ENCODE measurements at places on chromosomes 11 and 22.

GRCh38 chr11:119614222-119615002 lies 114.6 kb downstream of the NECTIN1 start:
- no peak for DNase-seq

- DNase-seq: no peak
Observed at GRCh38 chr11:86582898-86583297, 89.5 kb downstream of the ME3 start.

DNA sequence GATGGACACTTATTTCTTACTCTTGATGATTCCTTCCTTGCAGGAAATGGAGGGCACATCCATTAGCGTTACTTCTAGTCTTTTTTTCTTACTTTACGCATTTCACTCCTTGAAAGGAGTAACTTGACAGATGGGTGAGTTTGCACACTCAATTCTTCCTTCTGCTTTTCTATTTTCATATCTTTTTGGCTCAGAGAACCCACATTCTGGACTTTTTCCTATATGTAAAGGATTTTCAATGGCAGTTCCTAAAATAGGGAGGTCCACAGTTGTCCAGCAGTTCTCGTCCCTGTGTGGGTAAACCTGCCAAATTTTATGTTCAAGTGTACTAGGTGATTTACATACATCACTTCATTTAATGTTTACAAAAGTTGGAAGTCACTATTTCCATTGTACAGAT lies 440.0 kb upstream of the KIRREL3 start:
- DNase-seq: no peak

- DNase-seq: no peak
Observed at GRCh38 chr22:33409079-33409478, 350.9 kb upstream of the SYN3 start.

DNA sequence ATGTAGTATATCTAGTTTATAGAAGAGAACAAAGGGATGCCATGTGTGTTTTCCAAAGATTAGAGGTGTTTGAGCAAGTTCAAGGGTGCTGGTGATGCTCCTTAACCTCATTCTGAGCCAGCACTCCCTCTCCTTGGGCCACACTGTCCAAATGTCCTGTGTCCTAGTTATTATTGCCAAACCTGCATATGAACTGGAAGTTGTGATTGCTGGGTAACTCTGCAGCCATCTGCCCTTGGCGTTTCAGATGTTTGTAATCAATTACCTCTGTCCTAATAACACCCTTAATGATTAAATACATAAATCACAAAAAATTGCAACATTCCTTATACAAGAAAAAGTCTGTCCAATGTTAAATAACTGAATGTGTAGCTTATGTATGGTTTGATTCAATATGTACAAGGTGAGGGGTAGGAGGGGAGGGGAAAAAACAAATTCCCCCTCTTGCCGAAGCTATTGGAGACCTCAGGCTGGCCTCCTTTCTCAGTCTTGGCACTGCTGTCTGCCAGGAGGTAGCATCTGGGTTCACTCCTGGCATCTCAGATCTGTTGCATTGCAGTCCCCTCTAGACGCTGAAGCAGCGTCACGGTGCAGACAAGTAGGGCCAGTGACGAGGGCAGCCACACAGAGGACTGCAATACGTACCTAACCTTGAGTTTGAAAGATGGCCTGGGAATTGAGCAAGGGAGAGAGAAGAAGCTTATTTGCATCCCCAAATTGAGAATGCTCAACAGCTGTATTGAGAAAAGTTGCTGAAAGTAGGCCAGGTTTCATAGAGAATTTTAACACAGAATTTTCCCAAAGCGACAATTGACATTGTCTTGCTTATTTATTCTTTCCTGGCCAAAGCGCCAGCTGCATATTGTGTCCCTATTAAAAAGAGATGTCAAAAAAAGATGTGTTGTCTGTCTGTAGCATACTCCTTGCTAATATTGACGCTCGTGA lies 89.6 kb upstream of the ARHGAP32 start:
- no peak for DNase-seq

- DNase-seq: no peak
Observed at GRCh38 chr11:124394408-124394807, 4.4 kb downstream of the OR8B3 start.

GRCh38 chr11:109071712-109072524 lies 350.1 kb upstream of the C11orf87 start:
- DNase-seq: no peak

- DNase-seq: no peak
Observed at GRCh38 chr11:96130061-96130620, 206.2 kb upstream of the MTMR2 start.

DNA sequence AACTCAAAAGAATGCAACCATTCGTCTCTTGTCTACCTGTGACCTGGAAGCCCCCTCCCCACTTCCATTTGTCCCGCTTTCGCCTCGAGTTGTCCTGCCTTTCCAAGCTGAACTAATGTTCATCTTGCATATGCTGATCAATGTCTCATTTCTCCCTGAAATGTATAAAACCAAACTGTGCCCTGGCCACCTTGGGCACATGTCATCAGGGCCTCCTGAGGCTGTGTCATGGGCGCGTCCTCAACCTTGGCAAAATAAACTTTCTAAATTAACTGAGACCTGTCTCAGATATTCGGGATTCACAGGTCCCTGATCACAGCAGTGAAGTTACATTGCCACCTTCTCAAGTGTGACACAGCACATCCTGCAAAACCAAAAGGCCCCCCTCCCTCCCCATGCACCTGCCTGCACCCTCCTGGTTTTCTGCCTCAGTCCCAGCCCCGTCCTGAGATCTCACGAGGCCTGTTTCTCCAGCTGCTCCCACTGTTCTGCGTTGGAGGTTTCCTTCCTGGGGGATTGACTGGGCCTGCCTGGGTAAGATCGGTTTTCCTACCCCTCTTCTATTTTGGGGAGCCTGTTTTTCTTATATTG lies 1328.7 kb downstream of the TBC1D22A start:
- no peak for DNase-seq

DNA sequence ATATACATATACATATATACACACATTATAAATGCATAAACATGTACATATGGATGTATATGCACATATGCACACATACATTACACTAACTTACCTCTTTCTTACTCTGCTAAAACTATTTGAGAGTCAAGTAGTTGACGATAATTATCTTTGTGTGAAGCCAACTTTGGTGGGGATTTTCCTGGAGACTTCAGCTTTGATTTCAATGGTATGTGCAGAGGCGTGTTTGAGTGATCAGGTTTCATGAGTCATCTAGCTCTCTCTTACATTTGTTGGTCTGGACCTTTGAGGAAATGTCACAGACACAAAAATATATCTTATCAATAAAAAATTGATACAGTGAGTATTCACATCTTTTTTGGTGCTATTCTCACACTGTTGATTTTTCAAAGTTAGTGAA lies 769.1 kb upstream of the LUZP2 start:
- DNase-seq: no peak

DNA sequence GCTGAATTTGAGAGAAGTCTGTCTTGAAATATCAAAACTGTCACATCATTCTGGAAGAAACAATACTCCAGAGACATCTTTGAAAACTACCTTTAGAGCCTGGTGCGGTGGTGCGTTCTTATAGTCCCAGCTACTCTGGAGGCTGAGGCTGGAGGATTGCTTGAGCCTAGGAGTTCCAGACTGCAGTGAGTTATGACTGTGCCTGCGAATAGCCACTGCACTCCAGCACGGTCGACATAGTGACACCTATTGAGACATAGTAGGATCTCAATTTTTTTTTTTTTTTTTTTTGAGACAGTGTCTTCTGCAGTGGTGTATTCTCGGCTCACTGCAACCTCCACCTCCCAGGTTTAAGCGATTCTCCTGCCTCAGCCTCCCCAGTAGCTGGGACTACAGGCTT lies 11.5 kb upstream of the AIFM3 start:
- DNase-seq: no peak

DNA sequence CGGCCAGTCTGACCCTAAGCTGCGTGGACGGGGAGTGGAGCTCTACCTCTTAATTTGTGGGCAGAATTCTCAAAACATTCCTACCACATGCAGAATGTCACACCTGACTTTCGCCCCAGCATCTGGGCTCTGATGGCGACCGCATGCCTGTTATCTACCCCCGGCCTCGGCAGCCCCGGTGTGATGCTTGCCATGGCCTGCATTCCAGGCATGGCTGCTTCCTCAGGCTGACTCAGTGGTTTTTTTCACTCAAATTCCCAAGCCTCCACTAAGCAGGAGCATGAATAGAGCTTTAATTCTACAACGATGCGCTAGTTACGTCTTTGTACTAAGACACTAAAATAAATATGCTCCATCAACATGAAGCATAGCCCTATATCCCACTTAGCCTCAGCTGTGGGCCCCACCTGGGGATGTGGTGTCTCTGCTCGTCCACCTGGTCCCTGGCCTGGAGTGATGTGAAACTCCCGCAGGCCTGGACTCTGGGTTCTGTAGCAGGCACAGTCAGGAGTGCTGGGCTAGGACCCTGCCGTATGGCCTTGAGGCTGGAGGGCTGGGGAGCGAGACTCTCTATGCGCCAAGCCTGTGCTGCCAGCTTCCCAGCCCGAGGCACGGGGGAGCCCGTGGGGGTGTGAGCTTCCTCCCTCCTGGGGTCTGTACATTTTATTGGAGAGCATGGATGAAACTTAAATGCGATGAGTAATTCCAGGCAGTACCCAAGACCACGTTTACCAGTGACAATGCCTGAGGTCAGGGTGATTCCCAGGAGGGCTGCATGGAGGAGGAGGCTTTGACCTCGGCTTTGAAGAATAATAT lies 153.2 kb downstream of the CTTN start:
- no peak for DNase-seq

- DNase-seq: no peak
Observed at GRCh38 chr11:66910669-66911068, 47.5 kb downstream of the PC start.

GRCh38 chr22:47056776-47057470 lies 294.5 kb downstream of the TBC1D22A start:
- no peak for DNase-seq

- no peak for DNase-seq
Observed at GRCh38 chr11:102253020-102253715, 64.1 kb upstream of the BIRC3 start.

DNA sequence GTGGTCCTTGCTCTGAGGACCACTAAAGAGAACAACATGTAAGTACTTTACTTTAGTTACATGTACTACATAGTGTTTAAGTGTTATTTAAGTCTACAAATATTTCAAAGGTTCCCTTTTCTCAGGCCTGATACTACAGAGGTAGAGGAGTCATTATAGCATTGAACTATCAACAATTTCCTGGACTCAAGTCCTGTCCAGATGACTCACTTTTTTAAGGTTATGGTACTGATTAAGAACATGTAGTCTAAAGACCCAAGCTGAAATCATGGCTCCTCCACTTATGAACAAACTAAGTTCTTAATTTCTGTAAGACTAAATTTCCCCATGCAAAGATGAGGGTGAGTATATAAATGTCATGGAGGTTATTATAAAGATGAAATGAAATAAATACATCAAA lies 74.7 kb downstream of the NARS2 start:
- DNase-seq: no peak

DNA sequence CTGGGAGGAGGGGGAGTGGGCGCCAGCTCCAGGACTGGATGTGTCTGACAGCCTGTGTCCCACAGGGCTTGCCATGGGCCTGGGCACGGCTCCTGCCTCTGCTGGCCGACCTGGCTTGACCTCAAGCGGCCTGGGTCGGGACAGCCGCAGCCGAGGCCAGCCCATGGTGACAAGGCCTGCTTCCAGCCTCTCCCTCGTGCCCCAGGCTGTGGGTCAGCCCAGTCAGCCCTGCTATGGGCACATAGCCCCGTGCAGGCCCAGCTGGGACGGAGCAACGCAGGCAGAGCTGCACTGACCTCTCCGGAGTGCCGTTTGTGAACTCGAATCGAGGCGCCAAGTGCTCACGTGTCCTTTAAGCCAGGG lies 17.9 kb downstream of the OSBPL5 start:
- no peak for DNase-seq

GRCh38 chr11:45355706-45356041 lies 69.5 kb upstream of the SYT13 start:
- no peak for DNase-seq

GRCh38 chr11:66082946-66083698 lies 13.1 kb downstream of the PACS1 start:
- DNase-seq: no peak

- no peak for DNase-seq
Observed at GRCh38 chr22:21100149-21101032, 54.6 kb downstream of the LRRC74B start.

DNA sequence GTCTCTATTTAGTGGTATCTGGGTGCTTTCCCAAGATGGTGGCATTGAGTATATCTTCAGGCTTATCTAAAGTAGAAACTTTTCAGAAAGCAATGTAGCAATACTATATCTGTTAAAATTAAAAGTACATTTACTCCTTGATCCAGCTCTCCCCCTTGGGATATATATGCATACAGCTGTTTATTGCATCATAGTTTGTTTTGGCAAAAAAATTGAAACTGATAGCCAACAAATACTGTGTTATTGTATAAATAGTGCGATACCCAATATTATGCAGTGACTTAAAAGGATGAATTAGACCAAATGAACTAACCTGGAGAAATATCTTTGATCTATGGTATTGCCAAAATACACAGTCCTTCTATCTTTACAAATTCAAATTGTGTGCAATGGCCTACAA lies 8.4 kb upstream of the OR10A3 start:
- no peak for DNase-seq

DNA sequence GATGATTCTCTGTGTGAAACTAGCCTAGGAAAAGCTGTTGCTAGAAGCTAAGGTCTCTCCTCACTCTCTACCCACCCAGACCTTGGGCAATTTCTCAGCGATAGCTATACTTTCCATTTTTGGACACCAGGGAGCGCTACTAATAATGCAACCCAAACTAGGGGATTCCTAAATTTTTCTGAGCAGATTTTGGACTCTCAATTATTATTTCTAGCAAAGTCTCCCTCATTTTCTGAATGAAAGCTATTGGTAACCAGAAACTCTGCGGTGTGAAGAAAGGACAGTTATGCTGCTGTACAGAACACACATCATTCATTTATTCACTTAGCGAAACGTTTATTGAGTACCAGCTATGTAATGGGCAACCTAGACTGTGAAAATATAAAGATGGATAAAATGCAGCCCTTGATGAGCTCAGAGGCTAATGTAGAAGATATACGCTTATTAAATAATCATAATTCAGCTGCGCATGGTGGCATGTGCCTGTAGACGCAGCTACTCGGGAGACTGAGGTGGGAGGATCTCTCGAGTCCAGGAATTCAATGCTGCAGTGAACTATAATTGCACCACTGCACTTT lies 6.1 kb upstream of the STIM1 start:
- no peak for DNase-seq

DNA sequence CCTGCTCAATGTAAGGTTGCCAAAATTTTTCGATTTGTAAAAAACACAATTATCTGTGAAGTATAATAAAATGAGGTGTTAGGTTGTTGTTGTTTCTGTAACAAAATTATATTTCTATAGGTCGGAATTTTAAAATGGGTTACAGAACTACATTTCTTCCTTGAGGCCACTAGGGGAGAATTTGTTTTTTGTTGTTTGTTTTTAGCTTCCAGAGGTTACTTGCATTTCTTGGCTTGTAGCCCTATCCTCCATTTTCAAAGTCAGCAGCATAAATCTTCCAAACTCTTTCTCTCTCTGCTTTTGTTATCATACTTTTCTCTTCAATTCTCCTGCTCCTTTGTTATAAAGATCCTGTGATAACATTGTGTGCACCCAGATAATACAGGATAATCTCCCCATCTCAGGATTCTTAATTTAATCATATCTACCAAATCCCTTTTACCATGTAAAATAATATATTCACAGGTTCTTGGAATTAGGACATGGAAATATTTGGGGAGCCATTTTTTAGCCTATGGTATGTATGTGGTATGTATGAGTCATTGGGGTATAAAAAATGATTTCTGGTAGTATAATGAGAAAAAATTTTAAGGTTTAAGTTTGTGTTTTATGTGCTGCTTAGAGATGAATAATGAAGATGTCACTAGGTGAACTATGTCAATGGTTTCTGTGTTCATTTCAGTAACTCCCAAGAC lies 9.4 kb upstream of the PATL1 start:
- no peak for DNase-seq
